ENCODE measurements at places on chromosomes 2 and 18.

DNA sequence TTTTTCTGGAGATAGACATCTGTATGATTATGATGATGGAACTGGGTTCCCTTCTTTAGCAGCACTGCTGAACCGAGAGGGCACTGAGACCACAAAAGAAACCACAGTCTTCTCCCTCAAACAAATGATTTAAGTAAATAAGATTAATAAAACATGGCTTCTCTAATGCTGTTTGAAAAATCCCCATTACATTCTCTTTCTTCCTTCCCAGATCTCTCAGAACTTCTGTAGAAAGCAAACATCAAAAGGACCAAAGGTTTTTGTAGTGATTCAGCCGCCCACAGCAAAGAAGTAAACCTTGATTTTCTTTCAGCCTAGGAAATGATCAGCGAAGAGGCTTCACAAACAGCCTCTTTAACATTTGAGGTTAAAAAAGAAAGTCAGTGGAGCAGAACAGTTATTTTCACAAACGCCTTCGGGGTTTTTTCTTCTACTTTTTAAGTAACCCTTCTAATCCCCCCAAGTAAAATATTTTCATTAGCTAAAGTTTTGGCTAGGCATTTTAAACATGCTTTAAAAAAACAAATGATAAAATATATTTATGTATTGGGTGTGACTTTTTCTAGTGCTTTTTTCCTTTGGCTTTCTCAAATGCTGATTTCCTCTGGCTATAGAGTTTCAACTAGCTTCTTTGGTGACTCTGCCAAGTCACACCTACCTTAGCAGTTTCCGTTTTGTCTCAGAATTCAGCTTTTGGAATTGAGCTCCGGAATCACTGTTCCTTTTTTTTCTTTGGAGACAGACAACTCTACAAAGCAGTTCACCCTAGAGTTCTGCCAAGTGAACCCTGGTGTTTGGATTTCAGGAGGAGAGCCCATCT, 89.6 kb downstream of the UPP2 start:
- DNase-seq, result no peak

- no peak for DNase-seq
Measured at GRCh38 chr18:50716902-50717301, 102.9 kb downstream of the MRO start.

DNA sequence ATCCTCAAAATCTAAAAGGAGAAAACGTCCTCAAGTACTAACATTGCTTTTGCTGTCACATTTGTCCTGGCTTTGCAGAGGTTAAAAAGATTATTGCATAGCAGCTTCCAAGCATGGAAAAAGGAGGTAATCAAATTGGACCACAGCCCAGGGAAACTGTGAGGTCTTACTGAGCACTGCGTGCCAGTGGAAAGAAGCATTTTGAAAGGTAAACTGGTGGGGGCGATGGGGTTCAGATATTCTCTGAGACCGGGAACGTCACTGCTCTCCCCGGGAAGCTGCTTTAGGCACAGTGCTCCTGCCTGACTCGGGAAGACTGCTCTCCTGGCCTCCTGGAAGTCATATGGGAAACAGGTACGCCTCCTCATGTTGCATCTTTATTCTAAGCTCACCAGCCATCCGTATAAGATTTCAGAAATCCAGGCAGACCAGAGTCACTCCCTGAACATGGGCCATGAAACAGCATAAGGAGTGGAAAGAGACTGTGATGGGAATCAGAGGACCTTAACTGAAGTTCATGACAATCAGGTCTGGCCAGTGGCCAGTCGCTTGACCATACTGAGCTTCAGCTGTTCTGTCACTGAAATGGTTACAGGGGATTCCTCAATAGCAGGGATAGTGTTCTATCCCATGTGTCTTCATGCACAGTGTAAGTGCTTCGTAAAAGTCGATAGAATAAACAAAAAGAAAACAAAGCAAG, 284.1 kb downstream of the TRIB2 start:
- no peak for DNase-seq

DNA sequence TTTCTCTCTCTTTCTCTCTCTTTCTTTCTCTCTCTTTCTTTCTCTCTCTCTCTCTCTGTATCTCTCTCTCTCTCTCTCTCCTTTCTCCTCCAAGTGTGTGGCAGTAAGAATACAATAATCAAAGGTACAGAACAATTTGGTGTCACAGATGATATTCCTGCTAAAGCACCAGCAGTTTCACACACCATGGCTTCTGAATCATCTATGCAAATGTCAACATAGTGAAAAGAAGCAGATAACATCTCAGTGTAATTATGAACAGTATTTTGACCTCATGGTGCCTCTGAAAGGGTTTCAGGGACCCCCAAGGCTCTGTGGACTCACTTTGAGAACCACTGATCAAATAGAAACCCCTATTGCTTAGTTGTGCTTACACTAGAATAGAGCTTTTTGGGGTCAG, 38.5 kb upstream of the CSRNP3 start:
- DNase-seq, result no peak

DNA sequence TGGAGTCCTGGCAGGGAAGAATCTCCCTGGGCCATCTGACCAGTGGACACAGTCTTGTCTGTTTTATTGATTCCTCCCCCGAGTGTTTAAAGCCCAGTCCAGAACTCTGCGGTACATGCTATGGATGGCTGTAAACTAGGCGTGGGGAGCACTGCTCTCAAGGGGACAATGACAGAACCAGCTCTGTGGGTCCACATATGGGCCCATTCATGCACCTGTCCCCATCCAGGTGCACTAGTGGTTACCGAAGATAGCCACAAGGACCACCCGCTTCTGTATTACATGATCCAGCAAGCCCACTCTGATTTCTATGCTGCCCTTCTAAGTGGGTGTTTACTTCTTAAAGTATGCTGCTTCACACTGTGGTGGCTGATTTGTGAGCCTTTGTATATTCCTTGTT, 21.0 kb downstream of the CHST10 start:
- DNase-seq, result no peak

- no peak for DNase-seq
Measured at GRCh38 chr18:8176109-8176508, 433.1 kb upstream of the RAB12 start.

- no peak for DNase-seq
Measured at GRCh38 chr2:229162015-229162414, 109.1 kb downstream of the PID1 start.

GRCh38 chr18:34726286-34727004, 16.3 kb downstream of the DTNA start:
- DNase-seq, result no peak
